ENCODE measurements at places on chromosomes 11 and 22.

DNA sequence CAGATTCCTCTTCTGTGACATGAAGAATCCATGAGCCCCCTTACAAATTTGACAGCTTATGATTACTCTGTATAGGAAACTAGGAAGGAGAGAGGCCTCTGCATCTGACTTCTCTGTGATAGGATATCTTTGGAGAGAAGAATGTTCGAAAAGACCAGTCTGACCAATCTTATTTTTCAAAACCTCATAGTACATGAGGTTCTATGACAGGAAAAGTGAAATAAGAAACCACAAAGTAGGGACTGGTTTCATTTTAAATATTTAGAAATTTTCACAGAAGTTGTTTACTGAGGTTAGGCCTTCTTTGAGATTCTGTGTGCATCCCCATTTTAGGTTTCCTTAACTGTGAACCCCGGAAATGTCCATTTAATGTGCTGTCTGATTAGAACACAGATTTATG is 2.1 kb upstream of the OR4X1 start:
- no peak for DNase-seq

GRCh38 chr11:64954201-64954600 is 17.7 kb downstream of the MAJIN start:
- no peak for DNase-seq

GRCh38 chr11:65410936-65411680 is 11.5 kb upstream of the NEAT1 start:
- no peak for DNase-seq

DNA sequence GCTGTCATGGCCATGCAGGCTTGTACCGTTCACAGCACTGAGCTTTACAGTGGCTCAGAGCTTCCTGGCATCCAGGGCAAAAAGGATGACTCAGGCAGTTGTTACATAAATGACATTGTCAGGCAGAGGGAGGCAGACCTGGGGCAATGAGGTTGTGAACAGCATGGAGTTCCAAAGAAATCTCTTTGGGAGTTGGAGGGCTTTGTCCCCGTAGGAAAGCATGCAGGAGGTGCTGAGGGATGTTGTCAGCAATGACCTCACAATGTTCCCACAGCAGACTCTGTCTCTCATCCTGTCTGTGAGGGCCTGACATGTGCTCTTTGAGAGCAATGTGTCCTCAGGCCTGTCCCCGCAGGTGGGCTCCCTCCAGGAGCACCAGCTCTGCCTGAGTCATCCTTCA is 25.9 kb upstream of the PDE2A start:
- DNase-seq, result no peak

DNA sequence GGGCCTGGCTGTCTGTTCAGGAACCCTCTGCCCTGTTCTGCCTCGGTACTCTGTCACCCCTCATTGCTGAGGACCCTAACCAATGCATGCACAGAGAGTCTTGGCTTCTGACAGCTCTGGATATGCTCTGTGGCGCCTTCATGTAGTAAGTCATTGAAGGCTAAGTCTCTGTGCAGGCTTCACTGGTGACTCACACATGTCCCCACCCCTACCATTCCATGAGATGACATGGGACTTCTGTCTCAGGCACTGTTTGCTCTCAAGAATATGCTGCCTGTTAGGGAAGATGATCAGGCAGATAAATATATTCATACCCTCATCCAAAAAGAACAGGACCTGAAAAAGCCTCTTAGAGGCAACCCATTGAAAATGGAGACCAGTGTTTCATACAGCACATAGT is 43.6 kb upstream of the HORMAD2 start:
- DNase-seq, result no peak

- DNase-seq, result no peak
Observed at GRCh38 chr11:115167456-115167855, 336.8 kb downstream of the CADM1 start.

DNA sequence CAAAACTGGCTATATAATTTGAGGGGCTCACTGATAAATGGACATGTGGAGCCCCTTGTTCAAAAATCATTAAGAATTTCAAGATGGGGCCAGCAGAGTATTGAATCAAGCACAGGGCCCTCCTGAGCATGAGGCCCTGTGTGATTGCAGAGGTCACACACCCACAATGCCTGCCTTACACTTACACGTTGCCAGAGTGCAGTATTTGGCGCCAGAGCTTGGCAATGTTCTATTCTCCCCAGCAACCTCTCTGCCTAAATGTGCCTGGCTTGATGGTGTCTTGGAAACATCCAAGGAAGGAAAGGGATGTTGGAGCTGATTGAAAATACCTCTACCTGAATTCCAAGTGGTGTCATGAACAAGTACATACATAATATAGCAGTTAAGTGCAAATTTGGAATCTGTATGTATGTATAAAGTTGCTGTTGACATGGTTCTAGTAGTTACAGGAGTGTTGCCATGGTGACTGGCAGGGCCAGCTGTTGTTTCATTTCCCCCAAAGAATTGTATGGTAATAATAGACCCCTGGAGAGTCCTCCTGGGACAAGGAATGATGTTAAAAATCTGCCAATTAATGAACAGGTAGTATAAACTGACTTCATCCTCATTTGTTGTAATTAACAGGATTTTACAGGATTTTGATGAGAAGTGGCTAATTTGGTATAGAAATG is 205.7 kb upstream of the NAV2 start:
- no peak for DNase-seq

DNA sequence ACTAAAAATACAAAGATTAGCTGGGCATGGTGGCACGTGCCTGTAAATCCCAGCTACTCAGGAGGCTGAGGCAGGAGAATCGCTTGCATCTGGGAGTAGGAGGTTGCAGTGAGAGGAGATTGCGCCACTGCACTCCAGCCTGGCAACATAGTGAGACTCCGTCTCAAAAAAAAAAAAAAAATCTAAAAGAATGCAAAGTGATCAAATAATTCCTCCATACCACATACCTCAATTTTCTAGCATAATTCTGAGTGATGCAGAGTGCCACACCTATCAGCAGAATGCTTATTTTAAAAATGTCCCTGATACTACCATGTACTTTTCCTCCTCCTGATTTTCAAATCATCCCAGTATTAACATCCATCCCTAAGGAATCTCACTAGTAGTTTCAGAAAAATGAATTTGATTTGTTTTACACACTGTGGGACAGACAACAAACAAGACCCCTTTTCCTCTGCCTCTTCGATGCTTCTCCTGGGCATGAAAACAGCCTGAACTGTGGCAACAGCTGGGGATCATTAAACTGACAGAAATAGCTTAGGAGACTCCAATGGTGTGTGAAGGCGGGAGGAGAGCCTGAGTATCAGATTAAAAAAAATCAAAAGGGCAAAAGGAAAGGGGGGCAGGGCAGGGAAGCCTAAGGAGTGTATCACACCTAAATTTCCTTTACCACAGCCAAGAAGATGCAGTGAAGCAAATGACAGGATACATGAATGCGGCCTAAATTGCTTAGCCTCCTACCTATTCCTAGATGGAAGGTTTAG is 114.7 kb downstream of the SGSM3 start:
- no peak for DNase-seq

DNA sequence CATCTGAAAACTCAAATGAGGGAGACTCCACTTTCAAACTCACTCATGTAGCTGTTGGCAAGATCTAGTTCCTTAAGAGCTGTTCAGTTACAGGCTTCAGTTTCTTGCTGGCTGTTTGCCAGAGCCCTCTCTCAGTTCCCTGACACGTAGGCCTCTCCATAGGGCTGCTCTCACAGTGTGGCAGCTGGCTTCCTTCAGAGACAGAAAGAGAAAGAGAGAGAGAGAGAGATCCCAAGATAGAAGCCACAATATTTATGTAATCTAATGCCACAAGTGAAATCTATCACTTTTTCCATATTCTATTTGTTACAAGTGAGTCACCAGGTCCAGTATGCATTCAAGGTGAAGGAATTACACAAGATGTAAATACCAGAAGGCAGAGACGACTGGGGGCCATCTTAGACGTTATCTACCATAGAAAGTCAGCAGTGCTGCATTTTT is 168.8 kb downstream of the RCN1 start:
- DNase-seq, result no peak

DNA sequence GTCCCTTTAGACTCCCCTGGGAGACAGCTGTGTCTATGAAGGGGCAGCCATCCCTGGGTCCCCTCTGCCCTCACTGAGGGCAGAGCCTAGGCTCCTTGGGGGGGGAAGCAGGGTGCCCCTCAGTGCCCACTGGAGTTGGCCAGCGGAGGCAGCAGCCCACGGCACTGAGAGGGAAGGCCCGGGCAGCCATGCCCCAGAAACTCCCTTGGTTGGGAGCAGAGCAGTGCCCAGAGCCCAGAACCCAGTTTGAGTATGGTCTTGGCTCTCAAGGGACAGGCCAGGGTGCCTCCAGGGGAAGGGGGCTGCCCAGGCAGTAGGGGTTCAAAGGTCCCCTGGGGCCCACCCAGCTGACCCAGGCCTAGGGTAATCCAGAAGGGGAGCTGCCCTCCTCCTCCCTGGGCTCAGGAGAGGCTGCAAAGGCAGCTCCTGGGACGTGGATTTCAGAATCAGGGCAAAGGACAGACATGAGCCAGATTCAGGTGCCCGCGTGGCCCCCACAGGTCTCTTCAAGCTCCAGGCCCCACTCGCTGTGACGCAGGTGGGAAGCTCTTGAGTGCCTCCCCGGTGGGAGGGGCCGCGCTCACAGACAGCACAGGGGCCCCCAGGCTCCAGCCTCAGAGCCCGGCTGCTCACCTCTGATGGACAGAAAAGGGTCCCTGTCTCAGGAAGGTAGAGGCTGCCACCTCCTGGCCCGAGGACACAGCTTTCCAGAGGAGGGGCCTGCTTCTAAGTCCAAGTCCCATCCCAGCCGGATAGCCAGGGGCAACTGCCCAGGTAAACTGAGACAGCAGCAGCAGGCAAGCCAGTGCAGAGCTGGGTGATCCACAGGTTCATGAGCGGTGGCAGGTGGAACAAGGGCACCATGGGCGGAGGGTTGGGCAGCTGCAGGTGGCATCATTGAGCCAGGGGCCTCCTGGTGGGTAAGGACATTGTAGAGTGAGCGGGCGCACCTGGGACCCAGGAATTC is 2.6 kb downstream of the C11orf21 start:
- DNase-seq, result peak; percentile 23

GRCh38 chr11:119810478-119811232 is 81.7 kb upstream of the NECTIN1 start:
- no peak for DNase-seq

- no peak for DNase-seq
Observed at GRCh38 chr11:112163875-112164685, at the start of gene IL18. TSS of gene IL18 (minus strand) at chr11:112164094. CDS start at chr11:112155053, 9,041 bp downstream.

DNA sequence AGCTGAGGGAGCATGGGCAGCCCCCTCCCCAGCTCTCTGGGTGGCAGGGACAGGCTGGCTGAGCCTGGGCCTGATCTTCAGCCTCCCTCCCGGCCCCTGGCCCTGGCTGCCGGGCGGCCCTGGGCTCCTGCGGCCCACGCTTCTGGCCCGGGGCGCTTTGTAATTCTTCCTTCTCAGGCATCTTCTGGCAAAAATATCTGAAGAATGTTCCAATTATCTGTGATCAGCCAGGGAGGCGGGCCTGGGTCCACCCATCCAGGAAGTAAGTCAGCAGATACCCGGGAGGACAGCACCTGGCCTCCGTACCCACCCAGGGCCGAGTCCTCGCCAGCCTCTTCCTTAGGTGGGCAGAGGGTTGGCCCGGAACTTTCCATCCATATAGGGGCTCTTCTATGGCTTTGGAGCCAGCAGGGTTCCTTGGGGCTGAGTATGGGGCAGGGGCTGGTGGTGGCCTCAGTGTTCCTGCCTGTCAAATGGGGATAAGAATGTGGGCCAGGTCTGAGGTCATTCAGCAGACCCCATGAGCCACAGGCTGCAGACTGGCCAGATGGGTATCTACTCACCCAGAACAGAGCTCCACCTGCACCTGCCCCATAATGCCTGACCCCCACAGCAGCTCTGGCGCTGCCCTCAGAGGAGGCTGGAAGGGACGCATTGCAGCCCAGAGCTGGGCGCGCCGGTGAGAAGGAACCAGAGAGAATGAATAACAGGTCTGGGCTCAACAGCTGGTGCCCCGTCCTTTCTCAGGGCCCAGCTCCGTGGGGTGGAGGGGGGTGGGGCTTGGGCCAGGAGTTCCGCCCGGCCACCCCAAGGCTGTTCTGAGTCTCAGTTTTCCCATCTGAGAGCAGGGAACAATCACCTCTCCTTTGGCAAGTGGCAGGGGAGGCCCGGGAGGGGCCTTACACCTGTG is 16.2 kb downstream of the WNT7B start:
- no peak for DNase-seq

GRCh38 chr11:44576656-44577055 is 11.2 kb downstream of the CD82 start:
- no peak for DNase-seq

- no peak for DNase-seq
Observed at GRCh38 chr22:25629613-25630012, 65.1 kb downstream of the GRK3 start.

- no peak for DNase-seq
Observed at GRCh38 chr22:37750596-37751162, 53.8 kb downstream of the TRIOBP start.

GRCh38 chr22:38461057-38461413 is 6.0 kb upstream of the KCNJ4 start:
- DNase-seq, result no peak

DNA sequence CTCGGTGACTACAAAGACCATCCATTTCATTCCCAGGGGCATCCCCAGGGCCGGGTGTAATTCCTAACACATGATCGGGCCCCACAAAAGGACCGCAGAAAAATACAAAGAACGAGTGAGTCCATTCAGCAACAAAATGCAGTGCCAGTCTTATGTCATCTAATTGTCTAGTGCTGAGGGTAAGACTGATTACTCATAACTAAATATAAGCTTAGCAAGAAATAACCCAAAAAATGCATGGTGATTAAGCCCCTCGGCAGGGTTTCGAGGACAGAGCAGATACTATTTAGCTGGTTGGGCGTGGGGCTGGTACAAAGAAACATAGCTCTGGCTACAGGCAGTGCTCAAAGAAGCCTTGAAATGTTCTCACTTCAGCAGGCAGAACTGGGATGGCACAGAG is 1078.9 kb downstream of the OPCML start:
- no peak for DNase-seq

DNA sequence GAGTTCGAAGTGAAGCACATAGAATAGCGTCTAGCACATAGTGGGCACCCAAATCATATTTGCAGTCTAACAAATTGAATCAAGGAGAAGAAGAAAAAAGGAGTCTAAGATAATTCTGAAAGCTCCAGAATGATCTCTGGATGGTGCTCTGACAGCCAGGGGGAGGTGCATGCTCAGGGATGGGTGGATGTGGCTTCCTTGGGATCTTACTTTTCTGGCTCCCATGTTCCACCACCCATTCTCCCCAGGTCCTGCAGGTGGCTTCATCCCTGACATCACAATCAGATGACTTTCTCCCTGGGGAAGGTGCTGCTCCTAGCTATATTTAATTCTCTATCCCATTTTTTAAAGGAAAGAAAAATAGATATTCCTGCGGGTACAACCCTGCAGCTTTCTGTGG is 381.9 kb downstream of the CADM1 start:
- no peak for DNase-seq
